Myocyte (in vitro differentiated cells): ENCODE measurements at places on chromosomes 2 and 18. TPM values are rescaled to one million over a fixed set of nuclear protein-coding genes. Genes with fewer than 3 reads are reported as not detected.

DNA sequence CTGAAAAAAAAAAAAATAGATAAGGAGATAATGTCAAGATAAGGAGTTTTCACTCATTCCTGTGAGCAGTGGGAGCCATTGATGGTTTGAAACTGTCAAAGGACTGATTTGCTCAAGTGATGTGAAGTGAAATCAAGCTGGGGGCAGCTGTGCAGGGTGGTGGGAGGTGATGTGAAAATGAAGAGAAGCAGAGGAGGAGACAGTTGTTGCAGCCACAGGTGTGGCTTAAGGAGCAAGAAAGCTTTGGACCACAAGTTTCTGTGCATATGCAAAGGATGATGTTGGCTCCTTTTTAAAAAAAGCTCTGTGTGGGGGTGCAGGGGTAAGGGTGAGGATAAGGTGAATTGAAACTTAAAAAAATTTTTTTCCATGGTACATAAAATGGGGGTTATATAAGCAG is 8.3 kb downstream of the EFR3B start:
- DNase-seq = no peak

GRCh38 chr18:64699081-64699480 is 550.2 kb upstream of the LINC00305 start:
- DNase-seq = no peak

DNA sequence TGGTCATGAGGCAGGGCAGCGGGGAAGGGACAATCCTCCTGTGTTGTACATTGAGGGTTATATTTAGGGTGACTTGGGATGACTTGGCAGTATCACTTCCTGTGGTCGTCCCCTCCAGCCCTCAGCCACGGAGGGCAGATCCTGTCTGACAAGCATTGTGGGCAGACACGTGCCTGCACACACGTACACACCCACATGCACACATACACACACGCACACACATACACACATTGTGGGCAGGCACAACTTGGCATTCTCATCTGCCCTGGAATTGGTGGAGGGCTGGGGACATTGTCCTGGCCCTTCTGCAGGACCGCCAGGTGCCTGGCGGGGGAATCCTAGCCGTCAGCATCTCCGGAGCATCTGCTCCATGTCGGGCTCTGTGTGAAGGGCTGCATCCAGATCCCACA is 47.6 kb downstream of the ODC1 start:
- peak; percentile 40 for DNase-seq

DNA sequence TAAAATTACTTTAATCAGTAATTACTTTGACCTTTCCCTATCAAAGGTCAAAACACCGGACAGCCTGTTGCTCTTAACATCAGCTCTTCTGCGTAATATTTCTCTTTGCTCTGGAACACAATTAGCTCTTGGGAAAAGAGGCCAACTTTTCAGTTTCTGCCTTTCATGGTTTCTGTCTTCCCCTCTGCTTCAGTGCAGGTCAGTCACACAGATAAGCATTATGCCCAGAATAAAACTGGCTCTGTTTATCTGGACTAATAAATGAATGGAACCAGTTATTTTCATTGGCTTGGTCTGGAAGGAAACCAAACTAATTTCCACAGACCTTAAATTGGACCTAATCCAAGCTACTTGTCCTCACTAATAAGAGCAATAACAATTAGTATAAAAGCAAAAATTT is 26.2 kb upstream of the GALNT3 start:
- no peak for DNase-seq

- no peak for DNase-seq
Measured at GRCh38 chr18:42929857-42930256, 185.6 kb downstream of the RIT2 start.

DNA sequence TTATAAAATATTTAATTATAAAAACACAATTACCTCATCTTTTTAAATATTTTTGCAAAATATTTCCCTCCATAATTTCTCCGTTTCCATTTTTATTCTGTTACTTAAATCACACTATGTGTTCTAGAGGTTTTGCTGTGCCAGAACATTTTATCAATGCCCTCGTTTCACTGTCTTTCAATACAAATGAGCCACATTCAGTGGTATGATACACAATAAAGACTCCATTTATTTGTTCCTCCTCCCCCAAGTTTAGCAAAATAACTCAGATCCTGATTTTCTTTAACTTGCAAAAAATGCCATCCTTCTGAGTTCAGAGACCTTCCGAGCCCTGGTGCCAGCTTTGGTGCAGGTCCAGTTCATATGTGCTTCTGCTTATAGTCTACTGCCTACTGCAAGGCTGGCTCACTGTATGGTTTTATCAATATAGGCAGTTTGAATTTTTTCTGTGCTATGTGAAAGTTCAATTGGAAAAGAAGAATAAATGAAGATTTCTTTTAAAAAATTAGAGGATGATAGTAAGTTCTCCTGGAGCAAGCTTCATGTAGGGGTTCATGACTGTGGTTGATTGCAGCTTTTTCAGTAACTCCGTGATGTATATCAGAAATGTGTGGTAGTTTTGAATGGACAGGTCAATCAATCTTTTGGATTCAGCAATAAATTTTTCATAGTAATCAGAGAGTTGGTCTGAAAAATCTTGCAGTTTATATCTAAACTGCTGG is 42.5 kb downstream of the APOB start:
- no peak for DNase-seq

DNA sequence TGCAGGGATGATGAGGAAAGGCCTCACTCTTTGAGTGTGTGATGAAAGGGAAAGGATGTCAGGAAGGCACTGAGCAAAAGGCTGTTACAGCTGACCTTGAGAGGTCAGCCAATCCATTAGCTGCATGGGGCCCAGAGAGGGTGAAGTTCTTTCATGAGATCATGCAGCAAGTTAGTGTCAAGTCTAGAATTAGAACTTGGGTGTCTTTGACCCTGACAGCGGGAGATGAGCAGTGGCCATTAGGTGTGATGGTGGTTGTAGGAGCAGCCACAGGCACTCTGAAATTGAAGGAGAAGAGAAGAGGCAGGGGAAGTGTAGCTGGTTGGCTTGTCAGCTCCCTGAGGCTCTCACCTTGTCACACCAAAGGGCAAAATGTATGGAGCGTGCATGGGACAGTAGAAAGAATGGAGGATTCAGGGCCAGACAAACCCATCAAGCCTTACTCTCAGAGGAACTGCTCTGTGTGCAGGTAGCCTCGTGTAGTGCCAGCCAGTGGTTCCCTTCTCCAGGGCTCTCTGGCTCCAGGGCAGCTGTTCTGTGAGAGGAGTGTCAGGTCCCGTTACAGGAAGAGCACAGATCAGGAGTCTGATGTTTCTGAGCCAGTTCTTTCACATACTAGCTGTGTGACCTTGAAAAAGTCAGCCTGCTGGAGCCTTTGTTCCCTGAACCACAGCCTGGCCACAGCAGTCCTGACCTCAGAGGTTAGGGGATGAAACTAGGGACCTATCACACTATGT is 35.9 kb downstream of the MAP4K4 start:
- DNase-seq = peak; percentile 45

DNA sequence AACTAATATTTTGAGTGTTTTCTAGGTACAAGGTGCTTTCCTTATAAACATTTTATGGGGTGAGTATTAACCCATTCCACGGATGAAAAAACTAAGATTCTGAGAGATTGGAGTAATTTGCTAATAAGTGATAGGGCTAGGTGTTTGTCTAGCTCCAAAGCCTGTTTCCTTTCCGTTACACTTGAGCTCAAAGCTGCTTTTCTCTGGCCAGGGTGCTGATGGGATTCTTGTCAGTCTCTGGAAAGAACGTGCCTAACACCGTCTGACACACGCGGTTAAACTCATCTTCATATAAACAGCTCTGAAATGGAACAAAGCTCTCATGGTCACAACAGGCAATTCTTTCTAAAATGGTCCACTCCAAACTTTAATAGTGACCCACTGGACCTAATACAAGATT is 2.0 kb upstream of the ANKRD29 start:
- no peak for DNase-seq

- no peak for DNase-seq
Measured at GRCh38 chr2:171318463-171318934, 115.3 kb downstream of the METTL8 start.

- no peak for DNase-seq
Measured at GRCh38 chr2:103410221-103410620, 648.4 kb downstream of the TMEM182 start.

- no peak for DNase-seq
Measured at GRCh38 chr18:22161090-22161489, 8.3 kb upstream of the GATA6 start.

- DNase-seq = no peak
Measured at GRCh38 chr18:36331521-36331971, 34.0 kb downstream of the FHOD3 start.

GRCh38 chr2:220601674-220602073 is 970.4 kb downstream of the EPHA4 start:
- DNase-seq = no peak

GRCh38 chr2:197558393-197558792 is 42.5 kb downstream of the MOB4 start:
- no peak for DNase-seq

GRCh38 chr2:236805800-236806531 is 236.3 kb downstream of the ACKR3 start:
- no peak for DNase-seq

DNA sequence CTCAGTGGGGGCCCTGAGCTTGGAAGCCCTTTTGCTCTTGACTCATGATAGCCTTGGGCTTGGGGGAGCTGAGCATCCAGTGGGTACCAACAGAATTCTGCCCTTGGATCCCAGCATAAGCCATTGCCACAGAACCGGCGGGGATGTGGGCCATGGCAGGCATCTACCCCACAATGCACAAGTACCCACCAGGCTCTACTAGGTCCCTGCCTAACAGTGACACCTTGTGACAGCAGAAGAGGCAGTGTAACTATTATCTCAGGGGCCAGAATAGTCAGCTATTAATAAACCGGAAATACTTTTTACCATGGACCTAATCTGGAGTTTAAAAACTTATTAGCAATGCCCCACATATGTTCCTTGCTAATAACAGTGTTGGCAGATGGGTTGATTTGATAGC is 397.2 kb downstream of the TMEM182 start:
- DNase-seq = no peak

DNA sequence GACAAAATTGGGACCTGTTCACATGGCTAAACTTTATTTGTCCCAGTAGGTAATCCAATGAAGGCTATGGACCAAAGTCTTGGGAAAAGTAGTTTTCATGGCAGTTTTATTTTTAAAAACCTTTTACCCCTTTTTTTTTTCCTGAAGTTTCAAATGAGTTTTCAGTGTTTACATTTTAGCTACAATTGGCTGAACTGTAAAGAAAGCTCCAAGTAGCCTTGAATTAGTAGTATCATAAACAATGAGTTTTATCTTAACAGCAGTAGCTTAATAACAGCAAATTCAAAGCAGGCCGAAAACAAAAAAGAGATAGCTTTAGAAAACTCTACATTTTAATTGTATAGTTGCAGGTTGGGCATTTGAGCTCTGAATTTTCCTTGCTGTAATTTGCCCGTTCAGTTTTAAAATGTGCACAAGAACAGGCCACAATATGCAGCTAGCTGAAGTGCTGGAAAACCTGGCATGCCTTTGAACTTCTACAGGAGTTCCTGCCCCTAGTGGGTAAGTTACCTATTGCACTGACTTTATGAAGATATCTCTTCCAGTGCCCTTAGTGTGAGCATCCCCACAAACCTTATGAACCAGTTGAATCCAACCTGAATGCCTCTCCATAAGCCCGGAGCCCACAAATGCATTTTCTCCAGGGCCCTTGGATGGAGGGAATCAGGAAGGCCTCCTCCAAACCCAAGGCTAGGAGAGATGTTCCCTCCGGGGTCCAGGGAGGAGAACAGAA is 106.7 kb downstream of the XRCC5 start:
- DNase-seq = no peak

DNA sequence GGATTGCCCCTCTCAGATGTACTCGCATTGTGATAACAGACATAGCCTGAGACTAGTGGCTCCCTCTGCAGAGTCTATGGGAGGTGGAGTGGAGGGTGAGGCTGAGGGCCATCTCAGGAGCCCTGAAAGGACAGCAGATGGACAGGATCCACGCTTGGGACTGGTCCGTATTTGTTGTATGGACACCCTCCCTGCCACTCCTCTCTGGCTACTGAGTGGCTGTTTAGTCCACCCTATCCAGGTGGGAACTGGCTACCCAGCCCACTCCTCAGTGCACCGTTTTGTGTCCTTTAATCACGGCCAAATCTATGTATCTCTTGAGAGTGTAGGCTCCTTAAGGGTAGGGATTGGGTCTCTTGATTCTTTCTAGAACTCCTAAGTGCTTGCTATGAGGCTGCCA is 4.5 kb upstream of the GLI2 start:
- DNase-seq = no peak

- DNase-seq = peak; percentile 91
Measured at GRCh38 chr2:174836377-174836994, 72.2 kb upstream of the CHRNA1 start.

GRCh38 chr2:22442051-22442450 is 942.9 kb upstream of the KLHL29 start:
- no peak for DNase-seq

GRCh38 chr2:239287461-239287860 is 113.4 kb downstream of the HDAC4 start:
- no peak for DNase-seq

DNA sequence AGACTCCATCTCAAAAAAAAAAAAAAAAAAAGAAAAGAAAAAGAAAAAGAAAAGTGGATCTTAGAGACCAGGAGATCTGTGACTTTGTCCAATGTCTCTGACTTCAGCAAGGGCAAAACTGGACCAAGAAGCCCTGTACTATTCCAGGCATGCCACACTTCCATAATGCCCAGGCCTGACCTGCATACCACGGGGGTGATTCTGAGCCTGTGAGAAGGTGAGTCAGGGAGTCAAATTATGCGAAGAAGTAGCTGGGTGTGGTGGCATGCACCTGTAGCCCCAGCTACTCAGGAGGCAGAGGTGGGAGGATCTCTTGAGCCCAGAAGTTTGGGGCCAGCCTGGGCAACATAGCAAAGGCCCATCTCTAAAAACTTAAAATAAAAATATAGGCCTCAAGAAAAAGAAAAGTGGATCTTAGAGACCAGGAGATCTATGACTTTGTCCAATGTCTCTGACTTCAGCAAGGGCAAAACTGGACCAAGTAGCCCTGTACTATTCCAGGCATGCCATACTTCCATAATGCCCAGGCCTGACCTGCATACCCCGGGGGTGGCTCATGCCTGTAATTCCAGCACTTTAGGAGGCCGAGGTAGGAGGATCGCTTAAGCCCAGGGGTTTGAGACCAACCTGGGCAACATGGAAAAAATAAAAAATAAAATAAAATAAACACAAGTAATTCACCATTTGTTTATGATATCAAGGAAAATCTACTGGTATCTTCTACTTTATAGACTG is 12.2 kb upstream of the PUM2 start:
- DNase-seq = no peak

DNA sequence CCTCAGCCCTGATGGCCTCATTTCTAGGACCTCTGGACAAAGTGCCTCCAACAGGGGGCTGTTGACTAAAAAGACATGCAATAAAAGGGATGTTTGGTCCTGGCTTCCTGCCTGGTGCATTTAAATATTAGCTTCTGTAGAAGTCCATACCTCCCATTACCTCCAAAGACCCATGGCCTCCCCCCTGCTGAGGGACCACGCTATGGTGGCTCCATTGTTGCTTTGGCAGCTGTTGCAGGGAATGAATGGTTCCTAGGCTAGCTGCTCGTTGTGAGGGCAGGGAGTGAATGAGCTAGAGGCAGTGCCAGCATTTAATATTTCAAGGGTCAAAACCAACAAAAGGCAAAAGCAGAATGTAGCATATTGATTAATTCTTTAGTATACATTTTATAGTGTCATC is 285.9 kb downstream of the SLC8A1 start:
- DNase-seq = no peak

The CIB4 gene
- not detected in 2 replicates for total RNA-seq

The PCARE gene
- 0.31 and 0.32 TPM in 2 replicates for total RNA-seq

The PSMA8 gene
- not detected in 2 replicates for total RNA-seq

The GLI2 gene
- total RNA-seq = 0.68 and 0.86 TPM in 2 replicates

The ABCB11 gene
- total RNA-seq = 0.05 TPM in 1 of 2 replicates, not detected in the other

The ODC1 gene
- total RNA-seq = 338 and 376 TPM in 2 replicates

The SERPINB13 gene
- not detected in 2 replicates for total RNA-seq

The CCDC141 gene
- total RNA-seq = 32.4 and 61.8 TPM in 2 replicates

The TRIM54 gene
- 74.0 and 105 TPM in 2 replicates for total RNA-seq

The PLCL1 gene
- 0.83 and 2.5 TPM in 2 replicates for total RNA-seq
